Stimulated activated CD8-positive, alpha-beta memory T cell treated with anti-CD3 and anti-CD28 coated beads, Interleukin-2, amount 100 ng/mL, for 1 hour (primary cell): ENCODE measurements at places on chromosomes 12 and 14.

- DNase-seq = no peak
Measured at GRCh38 chr12:32296567-32296966, 102.8 kb upstream of the FGD4 start.

DNA sequence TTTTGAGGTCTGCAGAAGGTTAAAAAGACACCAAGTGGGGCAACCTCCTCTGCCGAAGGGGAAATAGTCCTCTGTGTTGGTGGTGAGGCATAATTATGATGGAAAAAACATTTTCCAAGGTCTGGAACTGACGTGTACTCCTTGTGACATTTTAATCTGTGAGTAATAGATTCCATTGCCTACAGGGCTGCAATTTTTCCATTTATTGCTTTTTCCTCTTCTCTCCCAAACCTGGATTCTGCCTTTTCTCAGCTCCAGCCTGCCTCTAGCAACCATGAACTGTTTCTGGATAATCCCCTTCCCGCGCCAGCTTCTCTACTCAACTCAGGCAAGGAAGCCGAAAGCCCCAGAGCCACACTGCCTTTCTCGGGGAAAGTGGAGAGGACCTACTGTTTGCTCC lies 230.1 kb upstream of the PLXNC1 start:
- DNase-seq = no peak

DNA sequence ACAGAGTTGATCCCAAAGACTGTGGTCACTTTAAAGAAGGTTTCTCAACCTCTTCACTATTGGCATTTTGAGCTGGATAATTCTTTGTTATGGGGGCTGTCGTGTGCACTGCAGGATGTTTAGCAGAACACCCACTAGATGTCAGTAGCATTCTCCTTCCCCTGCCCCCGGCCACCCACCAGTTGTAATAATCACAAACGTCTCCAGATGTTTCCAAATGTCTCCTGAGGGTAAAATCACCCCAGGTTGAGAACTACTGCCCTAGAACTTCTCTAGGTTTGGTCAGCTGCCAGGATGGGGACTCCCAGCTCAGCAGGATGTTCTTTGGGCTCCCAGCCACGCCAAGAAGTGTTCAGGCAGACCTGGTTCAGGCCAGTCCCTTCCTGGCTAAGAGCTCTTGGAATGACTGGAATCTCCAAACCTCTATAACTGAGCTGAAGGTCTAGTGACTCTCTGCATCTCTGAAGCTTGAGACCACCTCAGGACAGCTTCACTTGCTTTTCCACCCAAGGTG lies 12.5 kb upstream of the AJUBA start:
- DNase-seq = no peak

- DNase-seq = no peak
Measured at GRCh38 chr12:105480162-105480561, 149.7 kb downstream of the C12orf75 start.

GRCh38 chr12:69758105-69758504 lies 19.4 kb downstream of the RAB3IP start:
- DNase-seq = no peak

DNA sequence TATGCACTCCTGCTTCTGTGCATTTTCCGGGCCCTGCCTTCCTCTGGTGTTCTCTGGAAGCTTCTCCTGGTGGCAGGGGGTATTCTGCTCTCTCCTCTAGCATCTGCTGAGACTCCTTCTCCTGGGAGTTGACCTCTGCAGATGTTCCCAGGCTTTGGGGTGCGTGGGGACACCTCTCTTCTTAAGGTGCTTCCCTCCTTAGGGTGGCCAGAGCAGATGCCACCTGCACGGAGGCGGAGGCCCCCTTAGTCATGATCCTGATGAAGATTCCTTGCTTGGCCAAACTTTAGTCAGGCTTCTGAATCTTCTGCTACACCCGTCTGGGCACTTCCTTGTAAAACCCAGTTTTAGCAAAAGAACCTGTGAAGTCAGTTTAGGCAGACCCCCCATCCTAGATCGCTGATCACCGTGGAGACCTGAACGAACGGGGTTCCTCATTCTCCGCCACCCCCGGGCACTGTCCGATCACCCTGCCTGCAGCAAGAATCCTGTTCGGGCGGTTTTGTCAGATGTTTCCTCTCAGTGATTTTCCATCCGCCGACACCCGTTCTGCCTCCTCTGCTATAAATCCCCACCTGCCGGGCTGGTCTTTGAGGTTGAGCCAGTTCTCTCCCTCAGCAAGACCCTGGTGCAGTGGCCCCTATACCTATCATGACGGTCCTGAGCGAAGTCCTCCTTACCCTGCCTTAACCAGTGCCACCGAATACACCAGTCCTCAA lies 111.9 kb downstream of the CALM1 start:
- no peak for DNase-seq
